ENCODE measurements at places on chromosomes 7 and 10. TPM values are rescaled to one million over a fixed set of nuclear protein-coding genes. Genes with fewer than 3 reads are reported as not detected.

Gene KIN
- 15.7 TPM for total RNA-seq

Gene PDGFA
- 4.1 TPM for total RNA-seq

Gene CDNF
- total RNA-seq: 0.96 TPM

Gene RAPGEF5
- 0.82 TPM for total RNA-seq

Gene OPN1SW
- not detected for total RNA-seq

Gene NAT16
- total RNA-seq: not detected

Gene GRID1
- total RNA-seq: not detected

Gene FZD1
- total RNA-seq: 0.22 TPM

Gene CASTOR2
- 3.3 TPM for total RNA-seq

DNA sequence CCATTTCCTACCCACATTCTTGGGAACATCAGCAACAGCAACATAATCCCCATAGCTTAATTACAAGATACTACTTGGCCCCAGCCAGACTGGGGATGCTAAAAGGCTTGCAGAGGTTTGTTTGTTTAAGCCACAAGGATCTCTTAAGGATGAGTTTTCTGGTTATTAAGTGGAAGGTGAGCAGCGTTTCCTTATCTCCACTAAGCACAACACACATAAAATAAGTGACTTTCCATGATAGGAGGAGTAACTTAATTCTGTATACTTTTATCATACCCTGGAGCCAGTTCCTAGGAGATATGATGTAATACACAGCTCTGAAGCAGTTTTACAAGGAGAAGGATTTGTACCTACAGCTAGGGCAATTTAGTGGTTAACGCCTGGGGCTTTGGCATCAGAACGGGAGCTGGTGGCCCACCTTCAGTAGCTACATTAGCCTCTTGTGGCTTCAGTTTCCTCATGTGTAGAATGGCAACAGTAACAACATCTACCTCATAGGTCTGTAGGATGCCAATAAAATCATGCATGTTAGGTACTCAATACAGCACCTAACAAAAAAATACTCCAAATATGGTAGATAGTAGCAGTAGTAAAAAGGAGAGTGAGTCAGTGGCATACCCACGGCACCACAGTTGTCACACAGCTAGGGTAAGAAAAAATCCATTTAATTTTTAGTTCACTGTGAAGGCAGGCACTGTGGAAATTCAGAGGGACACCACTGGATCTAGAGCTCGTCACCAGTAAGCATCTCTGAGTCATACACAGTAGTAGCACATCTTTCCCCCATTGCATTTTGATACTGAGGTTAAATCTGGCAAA, 55.2 kb downstream of the DOCK4 start:
- H3K36me3 ChIP-seq: no peaks in the 10 kb centered on the region
- H3K4me3 ChIP-seq: no peak overlapping the region
- no peak overlapping the region for H3K27ac ChIP-seq
- no peak for DNase-seq
- peaks cover 8% of the 10 kb centered on the region for H3K27me3 ChIP-seq
- no peaks in the 10 kb centered on the region for H3K4me1 ChIP-seq

Measured in activated naive CD8-positive, alpha-beta T cell treated with anti-CD3 and anti-CD28 coated beads for 36 hours (primary cell).